ENCODE measurements at places on chromosomes 7 and 10.

GRCh38 chr7:107980171-107980570, 22.8 kb downstream of the LAMB1 start:
- DNase-seq, result no peak

DNA sequence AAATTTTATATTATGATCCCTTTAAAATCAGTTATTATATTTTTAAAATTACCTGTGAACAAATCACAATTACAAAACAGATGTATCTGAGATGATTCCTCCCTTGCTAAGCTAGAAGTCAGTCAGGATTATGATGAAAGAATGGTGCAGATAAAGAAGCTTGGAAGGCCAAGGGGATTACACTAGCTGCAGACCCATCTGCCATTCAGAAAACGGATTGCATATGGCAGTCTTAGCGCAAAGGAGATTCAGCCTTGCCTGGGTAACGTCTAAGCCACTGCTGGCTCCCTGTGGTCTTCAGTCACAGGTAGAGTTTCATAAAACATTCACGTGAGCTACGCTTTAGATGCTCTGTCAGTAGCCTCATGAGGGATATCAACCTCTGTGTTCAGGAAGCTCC, 222.2 kb downstream of the POU6F2 start:
- DNase-seq, result no peak

DNA sequence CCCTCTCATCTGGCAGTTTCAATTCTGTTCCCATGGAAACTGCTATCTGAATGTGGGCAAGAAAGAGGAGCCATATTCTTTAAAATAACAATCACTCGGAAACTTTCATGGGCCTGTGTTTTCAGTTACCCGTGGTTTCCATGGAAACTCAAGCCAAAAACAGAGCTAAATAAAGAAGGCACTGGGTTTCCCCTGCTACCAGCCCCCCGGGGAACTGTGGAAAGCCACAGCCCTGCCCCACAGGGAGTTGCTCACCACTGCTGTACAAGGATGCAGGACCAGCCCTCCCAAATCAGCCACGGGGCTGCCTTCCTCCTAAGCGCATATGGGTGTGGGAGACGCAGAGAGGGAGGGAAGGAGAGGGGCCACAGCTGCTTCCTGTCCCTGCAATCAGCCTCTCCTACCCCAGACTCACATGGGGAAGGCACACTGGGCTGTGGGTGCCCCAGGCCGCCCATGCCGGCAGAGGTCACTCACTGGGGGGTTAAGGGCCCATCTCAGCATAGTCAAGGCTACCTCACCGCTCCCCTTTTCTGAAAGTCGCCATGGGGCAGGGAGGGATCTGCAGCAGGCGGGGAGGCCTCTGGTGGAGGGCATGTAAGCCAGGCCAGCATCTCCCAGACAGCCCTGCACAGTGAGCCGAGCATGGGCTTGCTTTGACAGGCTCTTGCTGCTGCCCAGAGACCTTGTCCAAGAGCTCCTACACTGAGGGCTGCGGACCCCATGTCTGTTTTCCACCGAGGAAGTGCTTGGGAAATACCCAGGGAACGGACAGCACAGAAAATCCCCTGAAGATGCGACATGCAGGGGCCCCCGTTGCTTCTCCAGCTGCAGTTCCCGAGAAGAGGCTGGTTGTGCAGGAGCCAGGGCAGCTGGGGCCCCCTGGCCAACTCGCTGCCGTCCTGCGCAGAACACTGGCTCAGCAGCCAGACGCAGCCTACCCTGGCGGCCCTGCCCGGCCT, 157.3 kb upstream of the PPP2R2D start:
- no peak for DNase-seq

- DNase-seq, result no peak
Measured at GRCh38 chr10:5508161-5508604, 8.8 kb upstream of the CALML5 start.

- DNase-seq, result peak; percentile 29
Measured at GRCh38 chr10:102927311-102928010, 9.4 kb downstream of the CNNM2 start.

DNA sequence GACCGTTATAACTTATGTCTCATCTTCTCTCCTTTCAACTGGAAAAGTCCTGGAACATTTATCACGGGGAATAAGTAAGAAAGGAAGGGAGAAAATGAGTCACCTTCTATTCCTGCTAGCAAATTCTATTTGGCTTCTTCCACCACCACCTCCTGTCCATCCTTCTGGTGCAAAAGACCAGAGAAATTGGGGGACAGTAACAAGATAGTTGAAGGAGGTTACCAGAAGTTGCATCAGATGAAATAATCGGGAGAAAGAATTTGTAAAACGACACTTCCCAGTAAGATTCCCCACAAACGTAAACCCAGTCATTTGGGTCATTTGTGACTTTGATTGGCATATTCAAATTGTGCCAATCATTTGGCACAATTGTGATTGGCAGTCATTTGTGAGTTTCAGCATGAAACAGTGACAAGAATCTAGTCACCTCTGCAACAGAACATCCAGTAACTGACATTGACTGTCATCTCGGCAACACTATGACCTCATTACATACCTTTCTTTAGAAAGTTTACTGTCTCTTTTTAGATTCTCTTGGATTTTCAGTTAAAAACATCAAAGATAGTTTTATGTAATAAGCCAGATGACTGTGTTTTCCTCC, 51.3 kb upstream of the PIK3CG start:
- no peak for DNase-seq

DNA sequence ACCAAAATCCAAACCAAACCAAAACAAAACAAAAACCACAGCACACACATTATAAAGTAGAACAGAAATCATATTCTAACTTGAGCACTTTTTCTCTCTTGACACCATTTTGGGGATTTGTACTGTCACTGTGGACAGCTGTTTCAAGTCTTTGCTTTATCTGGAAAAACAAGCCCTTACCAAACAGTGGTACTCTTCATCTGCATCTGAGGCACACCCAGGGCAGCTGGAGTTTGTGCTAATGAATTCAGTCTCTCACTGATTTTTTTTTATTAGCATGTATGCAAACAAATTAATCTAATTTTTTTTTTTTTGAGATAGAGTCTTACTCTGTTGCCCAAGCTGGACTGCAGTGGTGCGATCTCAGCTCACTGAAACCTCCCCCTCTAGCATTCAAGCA, 171.4 kb downstream of the RAPGEF5 start:
- DNase-seq, result no peak

DNA sequence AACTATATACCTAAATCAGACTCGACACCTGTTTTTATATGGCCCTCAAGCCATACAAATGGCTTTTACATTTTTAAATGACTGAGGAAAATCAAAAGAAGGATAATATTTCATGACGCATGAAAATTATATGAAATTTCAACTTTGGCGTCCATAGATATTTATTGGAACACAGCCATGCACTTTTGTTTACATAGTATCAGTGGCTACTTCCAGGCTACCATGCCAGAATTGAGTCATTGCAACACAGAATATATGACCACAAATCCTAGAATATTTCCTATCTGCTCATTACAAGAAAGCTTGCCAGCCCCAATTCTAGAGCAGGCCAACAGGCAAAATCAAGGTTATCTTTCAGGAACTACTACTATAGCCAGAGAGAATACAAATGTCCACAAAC, 29.3 kb downstream of the AFAP1L2 start:
- DNase-seq, result no peak

- no peak for DNase-seq
Measured at GRCh38 chr10:13396369-13396768, 48.3 kb upstream of the SEPHS1 start.

GRCh38 chr10:129131457-129132132, 335.4 kb upstream of the MGMT start:
- DNase-seq, result no peak

GRCh38 chr7:32958046-32959025, 1.1 kb downstream of the FKBP9 start:
- DNase-seq, result no peak
